Esophagus muscularis mucosa (tissue), 4 donors: ENCODE measurements at places on chromosomes 2 and 18. TPM values are rescaled to one million over a fixed set of nuclear protein-coding genes. Genes with fewer than 3 reads are reported as not detected.

Gene ZSCAN30
- total RNA-seq, result 8.6 TPM

Gene TP53I3
- total RNA-seq, result 11.3 TPM

Gene FBXO41
- total RNA-seq, result 1.7 TPM

Gene HRH4
- not detected for total RNA-seq

Gene SLC40A1
- total RNA-seq, result 35.3 TPM

Gene PRKAG3
- total RNA-seq, result not detected

Gene MEP1B
- not detected for total RNA-seq

Gene ORC2
- 9.4 TPM for total RNA-seq

Gene B4GALT6
- total RNA-seq, result 12.0 TPM

Gene RAB17
- total RNA-seq, result 3.7 TPM

Gene EDAR
- not detected for total RNA-seq

Gene PRSS56
- not detected for total RNA-seq

Gene FIGN
- 11.3 TPM for total RNA-seq

Gene ACMSD
- not detected for total RNA-seq

Gene CFC1
- total RNA-seq, result not detected

Gene SCYGR4
- total RNA-seq, result not detected

Gene MEMO1
- total RNA-seq, result 29.9 TPM

Gene SCN7A
- total RNA-seq, result 129 TPM

Gene ADCY3
- 40.8 TPM for total RNA-seq

Gene OR6B2
- total RNA-seq, result not detected

Gene UGT1A6
- not detected for total RNA-seq

Gene SIGLEC15
- total RNA-seq, result not detected

Gene FOXI3
- not detected for total RNA-seq

Gene SH3RF3
- total RNA-seq, result 17.5 TPM

Gene GDF7
- 7.8 TPM for total RNA-seq

Gene PLGLB1
- 3.4 TPM for total RNA-seq

Gene TANC1
- total RNA-seq, result 52.7 TPM
